ENCODE measurements at places on chromosomes 1 and 21. TPM values are rescaled to one million over a fixed set of nuclear protein-coding genes. Genes with fewer than 3 reads are reported as not detected.

The ADAMTS5 gene
- not detected for total RNA-seq

The SV2A gene
- 27.7 TPM for total RNA-seq

GRCh38 chr21:31218830-31219608, 125.0 kb downstream of the TIAM1 start:
- DNase-seq, result peak; percentile 3

DNA sequence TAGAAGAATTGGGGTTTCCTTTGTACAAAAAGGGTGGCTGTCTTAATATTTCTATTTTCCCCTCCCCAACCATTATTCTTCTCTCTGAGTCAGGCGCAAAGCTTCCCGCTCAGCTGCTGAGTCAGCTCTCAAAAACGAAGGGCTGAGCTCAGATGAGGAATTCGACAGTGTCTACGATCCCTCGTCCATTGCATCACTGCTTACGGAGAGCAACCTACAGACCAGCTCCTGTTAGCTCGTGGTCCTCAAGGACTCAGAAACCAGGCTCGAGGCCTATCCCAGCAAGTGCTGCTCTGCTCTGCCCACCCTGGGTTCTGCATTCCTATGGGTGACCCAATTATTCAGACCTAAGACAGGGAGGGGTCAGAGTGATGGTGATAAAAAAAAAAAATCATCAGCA, 3.0 kb upstream of the TUFT1 start:
- peak; percentile 93 for DNase-seq

DNA sequence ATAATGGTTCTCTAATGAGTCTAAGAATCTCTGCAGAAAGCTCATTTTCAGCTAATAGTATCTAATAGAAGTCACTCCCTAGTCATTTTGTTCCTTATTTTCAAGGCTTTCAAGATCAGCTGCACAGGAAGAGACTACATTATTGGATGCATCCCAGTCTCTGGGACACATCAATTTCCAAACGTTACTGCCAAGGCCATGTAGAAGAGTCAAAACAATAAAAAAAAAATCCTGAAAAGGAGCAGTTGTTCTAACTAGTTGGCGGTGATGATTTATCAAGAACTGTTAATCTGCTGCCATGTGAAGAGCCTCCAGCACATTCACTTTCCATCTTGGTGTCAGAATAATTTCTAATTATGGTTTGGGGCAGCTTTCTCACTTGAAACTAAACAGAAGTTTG, 5.7 kb downstream of the DDAH1 start:
- DNase-seq, result no peak

- DNase-seq, result no peak
Observed at GRCh38 chr21:17866590-17866989, 47.4 kb upstream of the C21orf91 start.
